Esophagus squamous epithelium (tissue), 5 donors: ENCODE measurements at places on chromosomes 5 and 9.

GRCh38 chr5:100322483-100322882, 212.7 kb upstream of the FAM174A start:
- no peak for DNase-seq

DNA sequence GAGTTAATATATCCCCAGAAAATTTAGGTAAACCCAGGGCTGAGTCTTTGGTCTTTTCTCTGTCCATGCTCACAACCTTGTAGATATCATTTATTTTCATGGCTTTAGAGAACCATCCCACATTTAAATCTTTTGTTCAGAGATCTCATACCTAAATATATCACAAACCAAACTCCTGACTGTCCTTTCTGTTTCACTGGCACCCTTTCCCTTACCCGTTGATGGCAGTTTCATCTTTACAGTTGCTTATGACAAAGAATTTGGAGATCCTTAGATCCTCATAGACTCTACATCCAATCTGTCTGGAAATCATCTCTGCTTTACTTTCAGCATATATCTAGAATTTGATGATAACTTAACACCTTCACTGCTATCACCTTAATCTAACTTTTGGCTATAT, 19.2 kb downstream of the RNF180 start:
- no peak for DNase-seq

DNA sequence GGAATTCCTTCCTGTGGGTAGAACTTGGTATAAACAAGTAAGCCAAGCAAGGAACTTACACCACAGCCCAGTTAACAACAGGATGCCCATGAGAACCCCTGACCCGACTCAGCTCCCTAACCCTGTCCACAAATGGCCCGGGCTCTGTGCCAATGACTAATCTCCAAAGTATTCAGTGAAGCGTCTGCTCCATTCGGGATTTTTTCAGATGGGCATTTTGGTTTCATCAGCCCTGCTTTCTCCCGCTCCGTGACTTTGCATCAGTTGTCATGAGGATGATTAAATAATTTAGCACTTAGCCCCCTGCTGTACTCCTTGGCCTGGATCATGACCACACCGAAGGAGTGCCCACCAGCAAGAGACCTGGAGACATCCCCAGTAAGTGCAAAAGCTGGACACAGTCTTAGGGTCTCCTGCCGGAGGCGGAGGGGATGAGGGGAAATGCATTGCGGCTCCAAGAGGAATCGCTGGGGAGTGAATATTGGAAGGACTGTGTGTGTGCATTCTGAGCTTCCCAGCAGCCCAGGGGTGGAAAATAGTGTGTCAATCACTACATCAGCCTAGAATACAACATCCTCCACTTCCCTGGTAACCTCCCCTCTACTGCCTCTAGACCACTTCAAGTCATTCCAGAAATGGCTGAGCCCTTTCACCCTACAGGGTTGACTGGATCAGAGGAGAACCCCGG, 41.4 kb upstream of the DNAH5 start:
- DNase-seq: no peak

- no peak for DNase-seq
These were observed 16.1 kb downstream of the GSN start for GRCh38 chr9:121283856-121284732.

DNA sequence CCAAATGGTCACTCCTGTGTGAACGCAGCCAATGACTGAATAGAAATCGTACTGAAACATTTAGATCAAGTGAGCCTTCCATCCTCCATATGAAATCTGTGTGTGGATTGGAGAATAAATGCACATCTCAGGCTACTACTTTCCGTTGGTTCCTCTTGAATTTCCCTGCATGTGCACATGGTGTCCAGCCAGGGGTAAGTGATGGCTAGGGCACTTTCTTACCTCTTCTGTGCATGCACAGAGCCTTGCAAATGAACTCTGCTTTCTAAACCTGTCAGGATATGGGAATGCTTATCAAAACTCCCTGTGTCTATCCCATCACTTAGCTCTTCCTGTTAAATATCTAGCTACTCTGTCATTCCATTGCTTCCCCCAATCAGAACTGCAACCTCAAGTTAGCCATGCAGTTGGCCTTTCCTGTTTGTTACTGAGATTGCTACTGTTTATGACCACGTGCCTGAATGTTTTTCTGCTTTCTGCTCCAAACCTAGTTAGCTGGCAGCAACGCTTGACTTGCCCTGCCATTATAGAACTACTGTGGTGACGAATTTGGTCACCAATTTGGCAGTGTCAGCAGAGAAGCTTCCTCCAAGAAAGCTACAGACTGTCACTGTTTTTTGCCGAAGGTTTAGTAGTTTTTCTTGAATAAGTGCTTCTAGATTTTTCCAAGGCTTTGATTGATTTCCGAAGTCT, 661.6 kb downstream of the LRRC70 start:
- no peak for DNase-seq

- no peak for DNase-seq
These were observed 12.4 kb downstream of the NR6A1 start for GRCh38 chr9:124758691-124759090.

DNA sequence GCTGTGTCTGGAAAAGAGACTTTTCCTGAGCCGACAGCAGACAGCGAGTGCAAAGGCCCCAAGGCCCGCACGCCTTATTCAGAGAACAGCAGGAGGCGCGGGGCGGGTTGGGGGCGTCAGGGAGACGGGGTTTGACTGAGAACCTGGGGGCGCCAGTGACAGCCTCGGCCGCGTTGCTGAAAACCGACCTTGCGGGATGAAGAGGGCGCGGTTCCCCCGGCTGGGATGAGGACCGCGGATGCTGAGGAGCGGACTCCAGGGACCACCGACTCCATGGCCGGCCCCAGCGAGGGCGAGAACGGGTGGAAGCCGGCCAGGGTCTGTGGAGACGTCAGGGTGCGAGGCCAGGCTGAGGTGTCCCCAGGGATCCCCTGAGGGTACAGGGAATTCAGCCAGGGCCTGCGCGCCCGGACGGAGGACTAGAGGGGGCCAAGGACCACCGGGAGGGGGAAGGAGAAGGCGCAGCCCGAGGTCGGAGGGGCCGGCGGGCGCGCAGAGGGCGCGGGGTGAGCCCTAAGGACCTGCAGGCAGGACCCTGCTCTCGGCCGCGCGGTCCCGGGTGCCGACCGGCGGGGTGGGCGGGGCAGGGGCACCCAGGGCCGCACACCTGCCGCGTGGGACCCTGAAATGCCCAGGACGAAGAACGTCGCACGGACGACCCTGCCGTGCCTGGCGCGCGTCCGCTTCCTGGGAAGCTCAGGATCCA, 837 bp upstream of the AHRR start:
- DNase-seq: no peak

GRCh38 chr5:40780199-40780598, 18.0 kb downstream of the PRKAA1 start:
- DNase-seq: no peak
